ENCODE measurements at places on chromosomes 3 and 15. TPM values are rescaled to one million over a fixed set of nuclear protein-coding genes. Genes with fewer than 3 reads are reported as not detected.

Gene SCN10A
- total RNA-seq = not detected

DNA sequence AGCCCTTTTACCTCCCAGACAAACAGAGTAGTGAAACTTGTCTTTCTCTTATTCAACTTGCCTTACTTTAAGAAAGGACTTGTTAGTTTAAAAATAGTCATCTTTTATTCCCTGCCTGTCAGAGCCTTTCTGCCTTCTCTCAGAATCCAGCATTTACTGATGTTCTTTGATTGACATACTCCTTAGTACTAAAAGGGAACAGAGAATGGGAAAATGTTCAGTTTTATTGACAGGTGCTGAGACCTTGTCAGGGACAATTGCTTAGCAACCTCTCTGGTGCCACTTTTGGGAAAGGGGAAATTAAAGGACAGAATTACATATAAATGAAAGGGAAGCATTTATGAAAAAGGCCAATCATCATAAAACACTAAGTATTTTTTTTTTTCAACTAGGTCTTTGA, 378.3 kb downstream of the PDCD6IP start:
- DNase-seq = no peak

GRCh38 chr3:27559381-27559780, 75.2 kb upstream of the SLC4A7 start:
- no peak for DNase-seq

Gene SETD5
- 131 TPM for total RNA-seq

GRCh38 chr3:99543796-99544195, 94.6 kb upstream of the COL8A1 start:
- no peak for DNase-seq

GRCh38 chr3:157922614-157923013, 183.6 kb downstream of the SHOX2 start:
- DNase-seq = no peak

GRCh38 chr3:194929578-194929960, 243.9 kb downstream of the FAM43A start:
- no peak for DNase-seq

Gene EFHB
- 0.42 TPM for total RNA-seq

Gene CCR1
- 27.7 TPM for total RNA-seq

- no peak for DNase-seq
Observed at GRCh38 chr15:53716909-53717876, 42.3 kb downstream of the WDR72 start.

Gene CAMK2N2
- total RNA-seq = not detected

Gene MUC4
- total RNA-seq = not detected

DNA sequence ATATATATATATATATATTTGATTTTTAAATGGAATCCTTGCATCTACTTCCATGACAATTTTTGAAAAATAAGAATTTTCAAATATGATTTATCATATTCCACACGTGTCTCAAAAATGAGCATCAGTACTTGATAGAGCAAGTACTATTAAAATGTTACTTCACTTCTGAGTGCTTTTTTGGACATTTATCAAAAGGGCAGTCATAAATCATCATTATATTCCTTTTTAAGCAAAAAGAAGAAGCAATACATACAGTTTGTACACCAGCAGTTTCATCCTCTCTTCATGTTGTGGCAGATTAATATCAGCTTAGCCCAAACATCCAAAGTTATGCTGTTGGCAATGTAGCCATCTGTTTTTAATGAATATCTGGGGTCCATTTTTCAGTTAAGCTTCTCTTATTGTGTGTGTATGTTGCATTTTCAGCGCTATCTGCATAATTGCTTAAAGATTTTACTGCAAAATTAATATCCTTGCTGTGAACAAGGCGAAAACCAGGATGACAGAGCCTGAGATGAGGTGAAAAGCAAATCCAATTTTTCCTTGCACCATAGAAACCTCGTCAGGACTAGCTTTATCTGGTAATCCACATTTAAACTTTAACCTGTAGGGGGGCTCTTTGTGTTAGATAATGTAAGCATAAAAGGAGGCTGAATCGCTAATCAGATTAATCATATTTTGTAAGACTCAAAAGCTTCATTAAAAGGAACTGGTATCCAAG, 604.9 kb upstream of the AGTR1 start:
- DNase-seq = no peak

Gene GABRR3
- not detected for total RNA-seq

Gene MKRN3
- 6.8 TPM for total RNA-seq

Gene PLA2G4D
- total RNA-seq = not detected

- DNase-seq = no peak
Observed at GRCh38 chr15:74384566-74384880, 17.1 kb upstream of the CYP11A1 start.

Gene SH3BP5
- 82.4 TPM for total RNA-seq

DNA sequence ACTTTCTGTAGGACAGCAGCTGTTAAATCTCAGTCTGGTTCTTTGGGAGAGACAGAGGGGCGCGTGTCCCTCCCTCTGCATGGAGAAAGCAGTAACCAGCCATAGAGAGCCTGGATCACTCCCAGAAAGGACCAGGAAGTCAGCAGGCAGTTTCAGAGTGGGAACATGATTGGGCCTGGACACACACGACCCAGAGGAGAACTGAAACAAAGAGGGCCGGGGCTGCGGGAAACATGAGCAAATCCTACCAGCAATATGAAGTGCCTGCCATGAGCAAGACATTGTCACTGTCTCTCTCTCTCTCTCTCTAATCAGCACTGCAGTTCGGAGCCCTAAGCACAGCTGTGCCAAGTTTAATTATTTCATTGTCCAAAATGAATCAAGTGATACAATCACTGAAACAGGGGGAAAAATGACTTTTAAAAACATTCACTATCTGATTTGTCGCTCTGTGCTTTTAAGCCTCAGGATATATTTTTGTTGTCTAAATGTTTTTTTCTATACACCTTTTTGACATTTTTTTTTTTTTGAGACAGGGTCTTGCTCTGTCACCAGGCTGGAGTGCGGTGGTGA, 17.6 kb downstream of the MUC13 start:
- DNase-seq = no peak

DNA sequence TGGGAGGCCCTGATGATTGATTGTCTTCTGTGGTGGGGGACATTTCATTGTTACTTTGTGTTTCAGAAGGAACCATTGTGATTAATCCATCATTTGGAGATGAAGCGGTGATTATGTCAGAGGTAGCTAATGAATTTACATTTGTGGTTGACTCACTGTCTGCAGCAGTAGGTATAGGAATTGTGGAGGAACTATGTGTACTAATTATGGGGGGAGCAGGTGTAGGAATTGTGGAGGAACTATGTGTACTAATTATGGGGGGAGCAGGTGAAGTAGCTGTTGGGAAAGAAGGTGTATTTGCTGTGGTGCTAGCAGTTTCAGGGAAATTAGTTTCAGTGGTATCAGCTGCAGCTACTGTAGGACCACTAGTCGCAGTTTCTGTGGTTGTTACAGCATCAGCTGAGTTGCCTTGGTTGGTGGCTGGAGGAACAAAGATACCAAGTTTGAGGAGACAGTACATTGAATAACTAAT, 6.9 kb downstream of the MUC13 start:
- DNase-seq = no peak

DNA sequence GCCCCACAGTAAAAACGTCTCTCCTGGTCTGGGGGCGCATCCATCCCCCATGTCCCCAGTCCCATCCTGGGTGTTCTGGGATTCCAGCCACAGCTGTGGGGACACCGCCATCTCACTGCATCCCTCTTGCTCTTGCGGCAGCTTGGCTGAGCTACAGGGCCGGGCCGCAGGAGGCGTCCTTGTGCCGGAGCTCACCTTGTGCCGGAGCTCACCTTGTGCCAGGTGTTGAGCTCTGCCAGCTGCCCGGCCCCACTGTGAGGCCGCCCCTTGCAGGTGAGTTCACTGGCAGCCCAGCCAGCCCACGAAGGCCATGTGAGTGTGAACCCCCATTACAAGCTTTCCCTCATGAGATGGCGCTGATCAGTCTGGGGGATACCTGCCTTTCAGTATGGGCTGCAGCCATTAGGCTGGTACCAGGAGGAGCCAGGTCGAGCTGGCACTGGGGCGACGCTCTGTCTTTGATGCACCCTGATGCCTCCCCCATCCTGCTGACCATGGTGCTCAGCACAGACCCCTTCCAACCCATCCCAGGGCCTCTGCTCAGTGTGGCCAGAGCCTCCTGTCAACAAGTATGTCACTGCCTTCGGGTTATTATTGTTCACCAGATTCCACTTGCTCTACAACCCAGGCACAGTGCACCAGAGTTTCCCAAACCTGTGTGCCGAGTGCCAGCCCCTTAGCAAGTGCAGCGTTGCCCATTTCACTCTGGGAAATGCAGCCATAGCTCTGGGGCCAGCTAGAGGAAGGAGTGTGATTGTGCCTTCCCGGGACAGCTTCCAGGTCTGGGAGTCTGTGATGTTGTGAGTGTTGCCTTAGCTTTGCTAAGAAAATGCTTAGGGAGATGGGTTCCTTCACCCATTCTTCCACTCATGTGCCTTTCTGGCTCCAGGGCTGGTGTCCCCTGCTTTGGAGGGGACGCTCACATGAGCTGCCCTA, 105.7 kb downstream of the APBA2 start:
- no peak for DNase-seq

DNA sequence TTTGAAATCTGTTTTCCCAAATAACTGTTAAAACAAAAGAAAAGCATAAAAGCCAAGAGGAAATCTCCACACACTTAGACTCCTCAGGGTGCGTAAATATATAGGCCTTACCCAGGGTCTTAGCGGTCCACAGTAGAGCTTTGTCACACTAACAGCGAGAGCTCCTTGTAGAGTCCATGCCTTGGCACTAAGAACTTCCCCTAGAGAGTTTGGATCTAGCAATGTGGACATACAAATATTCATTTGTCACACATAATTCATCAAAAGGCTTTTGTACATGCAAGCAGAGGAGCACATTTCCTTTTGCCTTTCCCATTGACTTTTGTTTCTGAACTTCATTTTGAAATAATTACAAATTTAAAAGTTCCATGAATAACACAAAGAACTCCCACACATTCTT, 11.0 kb upstream of the SLMAP start:
- no peak for DNase-seq

DNA sequence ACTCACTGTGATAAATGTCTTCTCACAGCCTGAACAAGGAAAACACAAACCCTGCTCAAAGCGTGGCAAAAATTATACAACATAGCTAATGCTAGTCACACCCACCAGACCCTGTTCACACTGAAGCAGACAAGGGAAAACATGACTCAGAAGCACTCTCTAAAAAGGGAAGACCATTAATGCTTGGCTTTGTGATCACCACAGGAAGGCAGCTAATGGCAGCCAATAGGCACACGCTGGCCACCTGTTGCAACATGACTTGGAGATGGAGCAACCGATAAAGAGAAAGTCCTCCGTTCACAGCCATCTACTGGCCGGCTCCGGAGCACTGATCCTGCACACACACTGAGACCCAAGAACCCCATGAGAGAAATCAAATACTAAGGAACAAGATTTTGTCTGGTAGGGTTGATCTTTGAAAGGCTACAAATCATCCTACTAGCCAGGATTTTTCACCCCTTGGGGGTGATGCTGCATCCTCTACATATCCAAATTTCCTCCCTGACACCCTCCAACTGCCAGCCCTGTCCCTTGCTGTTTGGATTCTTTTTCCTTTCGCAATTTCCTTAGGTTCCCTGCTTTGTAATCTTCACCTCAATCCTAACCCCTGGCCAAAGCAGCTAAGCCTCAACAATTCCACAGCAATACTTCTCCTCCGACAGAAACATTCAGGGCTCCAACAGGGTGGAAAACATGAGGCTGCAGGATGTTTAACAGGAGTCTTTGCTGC, 3.2 kb downstream of the ZXDC start:
- DNase-seq = peak; percentile 68

Gene LTK
- total RNA-seq = 0.35 TPM

- no peak for DNase-seq
Observed at GRCh38 chr3:8882171-8882593, 81.1 kb downstream of the RAD18 start.

Gene PPP2R3A
- 18.0 TPM for total RNA-seq

GRCh38 chr3:58688574-58688973, 22.0 kb upstream of the FAM3D start:
- DNase-seq = no peak

DNA sequence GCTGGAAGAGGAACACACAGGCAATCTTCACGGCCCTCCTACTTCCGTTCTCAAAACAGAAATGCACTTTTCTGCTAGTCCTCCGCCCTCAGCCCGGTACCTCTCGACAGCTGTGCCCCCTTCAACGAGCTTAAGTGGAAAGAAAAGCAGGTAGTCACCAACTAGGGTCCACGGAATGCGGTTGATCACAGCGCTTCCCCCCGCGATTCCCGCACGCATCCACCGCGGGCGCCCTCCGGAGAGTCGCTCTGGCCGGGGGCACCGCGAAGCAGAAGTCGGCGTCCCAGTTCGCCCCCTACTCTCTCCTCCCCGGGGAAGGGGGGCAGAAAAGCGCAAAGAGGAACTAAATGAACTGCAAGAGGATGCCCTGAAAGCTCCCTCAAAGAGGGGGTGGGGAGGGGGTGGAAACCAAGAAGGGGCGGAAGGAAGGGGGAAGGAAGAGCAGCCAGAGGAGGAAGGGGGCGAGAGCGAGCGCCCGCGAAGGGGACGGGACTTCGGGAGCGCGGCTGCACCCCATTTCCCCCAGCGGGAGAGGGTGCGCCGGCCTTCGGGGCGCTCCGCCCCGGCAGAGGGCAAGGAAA, 738 bp downstream of the ACAP2 start:
- DNase-seq = peak; percentile 8

Gene TEX55
- not detected for total RNA-seq

- DNase-seq = no peak
Observed at GRCh38 chr3:13852638-13853009, 27.2 kb downstream of the WNT7A start.

Gene SGO1
- total RNA-seq = not detected

Gene GPR62
- total RNA-seq = not detected

DNA sequence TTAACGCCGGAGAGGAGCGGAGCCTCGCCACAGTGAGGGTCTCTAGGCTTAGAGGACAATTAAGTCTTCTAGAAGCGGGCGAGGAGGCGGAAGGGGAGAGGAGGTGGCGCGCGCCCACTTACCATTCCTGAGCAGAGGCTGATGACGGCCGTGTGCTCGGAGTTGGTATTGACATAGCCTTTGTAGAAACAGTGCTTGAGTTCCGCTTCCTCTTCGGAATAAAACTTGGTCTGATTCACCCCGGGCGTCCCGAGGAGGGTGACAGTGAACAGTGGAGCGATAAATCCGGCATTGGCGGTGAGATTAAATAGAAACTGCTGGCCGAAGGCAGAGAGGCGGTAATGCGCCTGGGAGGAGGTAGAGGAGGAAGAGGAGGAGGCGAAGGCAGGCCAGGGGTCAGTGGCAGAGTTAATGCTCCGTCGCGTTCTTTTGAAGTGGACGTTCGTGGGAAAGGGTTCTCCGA, 1.3 kb downstream of the ADAMTS9 start:
- no peak for DNase-seq

Gene GOLGA6L7
- not detected for total RNA-seq

Gene CPNE9
- total RNA-seq = not detected

- DNase-seq = no peak
Observed at GRCh38 chr3:175383371-175383770, 524.2 kb downstream of the NAALADL2 start.

Data from thoracic aorta (tissue), 2 donors.